ENCODE measurements at places on chromosomes 6 and 20.

- DNase-seq, result no peak
These were observed 37.5 kb upstream of the LCA5 start for GRCh38 chr6:79574630-79575225.

DNA sequence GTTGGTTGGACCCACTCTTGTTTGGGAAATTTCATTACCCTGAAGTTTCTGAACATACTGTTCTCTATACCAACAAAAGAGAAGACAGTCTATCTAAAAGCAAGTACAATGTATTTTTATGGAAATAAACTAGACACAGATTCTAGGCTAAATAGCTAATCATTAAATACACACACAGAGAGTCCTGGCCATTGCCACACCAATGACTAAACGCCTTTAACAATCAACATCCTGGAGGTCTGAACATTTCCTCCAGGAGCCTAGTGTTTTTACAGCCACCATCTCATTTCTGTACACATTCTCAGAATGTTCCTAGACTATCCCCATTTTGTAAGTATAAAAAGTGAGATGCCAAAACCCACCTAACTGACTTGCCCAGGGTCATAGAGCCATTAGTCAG, 141.6 kb upstream of the RREB1 start:
- DNase-seq, result no peak

DNA sequence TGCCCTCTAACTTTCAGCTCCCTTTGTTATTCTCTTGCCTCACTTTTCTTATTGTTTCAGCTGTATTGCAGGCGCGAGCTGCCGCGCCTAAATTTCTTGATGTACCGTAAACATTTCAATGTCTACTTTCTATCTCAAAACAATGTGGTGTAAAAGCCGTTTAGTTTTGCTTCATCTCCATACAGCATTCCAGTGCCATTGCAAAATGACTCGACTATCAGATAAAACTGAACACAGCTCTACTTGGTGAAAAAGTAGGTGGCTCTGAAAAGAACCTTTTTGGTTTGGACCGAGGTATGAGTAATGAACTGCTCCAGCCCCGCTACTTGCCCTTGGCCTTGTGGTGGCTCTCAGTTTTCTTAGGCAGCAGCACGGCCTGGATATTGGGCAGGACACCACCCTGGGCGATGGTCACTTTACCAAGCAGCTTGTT, 74.6 kb downstream of the OR2B2 start:
- no peak for DNase-seq

DNA sequence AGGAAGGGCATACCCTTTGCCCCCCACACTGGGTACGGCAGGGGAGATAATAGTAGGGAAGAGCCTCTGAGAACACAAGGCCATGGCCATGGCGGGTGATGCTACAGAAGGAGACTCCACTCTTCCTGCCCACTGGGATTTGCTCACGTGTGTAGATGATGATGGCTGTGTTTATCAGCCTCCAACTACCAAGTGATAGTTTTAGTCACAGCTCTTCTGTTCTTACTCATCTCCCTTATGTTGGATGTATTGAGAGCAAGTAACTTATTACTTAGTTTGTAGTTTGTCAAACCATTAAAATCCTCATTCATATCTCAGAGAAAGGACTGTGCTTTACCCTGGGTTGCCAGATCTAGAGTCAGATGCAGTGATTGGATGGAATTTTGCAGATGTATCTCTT, 66.0 kb downstream of the CDH26 start:
- no peak for DNase-seq

DNA sequence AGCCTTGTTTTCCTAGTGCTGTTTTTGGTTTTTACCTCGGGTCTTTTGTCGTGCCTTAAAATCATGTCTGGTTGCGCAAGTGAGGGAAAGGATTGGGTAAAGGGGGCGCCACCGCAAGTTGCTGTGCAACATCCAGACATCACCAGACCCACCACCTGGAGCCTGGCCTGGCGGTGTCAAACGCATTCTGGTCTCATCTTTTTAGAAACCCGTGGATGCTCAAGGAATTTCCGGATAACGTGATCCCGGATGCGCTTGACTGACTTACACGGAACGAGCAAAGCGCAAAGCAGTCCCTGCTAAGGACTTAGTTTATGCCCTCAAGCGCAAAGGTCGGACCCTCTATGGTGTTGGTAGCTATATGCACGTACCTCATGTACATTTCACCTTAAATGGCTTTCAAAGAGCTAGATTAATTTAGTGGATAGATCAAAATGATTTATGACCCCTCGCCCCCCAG, 105.2 kb downstream of the OR2B2 start:
- no peak for DNase-seq

DNA sequence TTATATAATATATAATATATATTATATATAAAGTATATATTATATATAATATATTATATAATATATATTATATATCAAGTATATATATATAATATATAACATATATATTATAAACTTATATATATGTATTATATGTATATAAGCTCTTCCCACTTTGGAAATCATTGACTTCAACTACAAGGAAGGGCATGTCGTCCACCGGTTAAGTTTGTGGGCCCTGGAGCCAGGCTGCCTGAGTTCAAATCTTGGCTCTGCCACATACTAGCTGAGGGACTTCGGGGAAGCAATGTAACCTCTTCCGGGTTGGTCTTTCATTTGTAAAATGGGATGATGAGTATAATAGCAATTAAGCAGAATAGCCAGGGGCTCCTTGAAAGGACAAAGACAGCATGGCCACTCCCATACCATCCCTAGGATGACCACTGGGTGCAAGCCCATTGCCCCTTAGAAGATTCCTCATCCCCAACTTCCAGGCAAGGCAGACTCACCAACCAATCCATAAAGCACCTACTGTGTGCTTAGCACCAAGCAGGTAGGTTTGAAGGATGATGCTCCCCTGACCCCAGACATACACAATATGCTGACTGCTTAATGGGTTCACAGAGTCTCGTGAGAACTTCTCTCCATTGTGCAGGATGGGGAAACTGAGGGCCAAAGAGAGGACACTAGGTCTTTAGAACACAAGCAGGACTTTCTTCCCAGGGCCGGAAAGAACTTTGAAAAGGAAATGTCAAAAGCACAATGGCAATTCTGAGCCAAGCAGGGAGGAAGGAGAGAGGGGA, 163.2 kb downstream of the MRPL14 start:
- DNase-seq, result no peak

DNA sequence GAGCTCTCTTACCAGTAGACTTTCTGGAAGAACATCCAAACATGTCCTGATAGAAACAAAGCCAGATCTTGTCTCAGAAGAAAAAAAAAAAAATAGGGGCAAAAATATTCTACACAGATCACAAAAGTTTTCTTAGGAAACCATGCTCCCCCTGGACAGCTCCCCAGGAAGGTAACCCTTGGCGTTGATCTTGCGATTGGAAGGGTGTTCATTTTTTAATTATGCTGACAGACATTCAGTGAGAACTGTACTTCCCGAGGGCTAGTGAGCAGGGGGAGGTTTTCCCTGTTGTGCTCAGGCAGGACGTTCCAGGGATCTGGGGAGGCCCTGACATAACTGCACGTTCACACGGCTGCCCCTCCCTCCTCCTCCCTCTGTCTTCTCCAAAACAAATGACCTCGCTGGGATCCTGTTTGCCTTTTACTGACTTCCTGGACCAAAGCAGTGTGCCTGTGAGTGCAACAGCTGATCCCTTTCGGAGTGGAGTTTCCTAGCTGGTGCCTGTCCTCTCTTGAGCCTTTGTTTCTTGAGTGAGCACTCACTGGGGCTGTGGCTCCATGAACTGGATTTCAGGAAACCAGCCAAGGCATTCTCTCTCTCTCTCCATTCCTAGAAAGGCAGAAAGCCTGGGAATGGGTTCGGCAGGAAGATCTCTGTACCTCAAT, 46.7 kb downstream of the MARCKS start:
- no peak for DNase-seq

DNA sequence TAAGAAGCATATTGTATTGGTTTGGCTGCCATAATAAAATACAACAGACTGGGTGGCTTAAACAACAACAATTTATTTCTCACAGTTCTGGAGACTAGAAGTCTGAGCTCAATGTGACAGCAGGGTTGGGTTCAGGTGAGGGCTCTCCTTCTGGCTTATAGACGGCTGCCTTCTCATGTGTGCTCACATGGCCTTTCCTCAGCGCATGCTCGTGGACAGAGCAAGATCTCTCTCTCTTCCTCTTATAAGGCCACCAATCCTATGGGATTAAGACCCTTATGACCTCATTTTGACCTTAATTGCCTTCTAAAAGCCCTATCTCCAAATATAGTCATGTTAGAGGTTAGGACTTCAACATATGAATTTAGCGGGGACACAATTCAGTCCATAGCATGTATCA, 32.4 kb upstream of the GFOD1 start:
- no peak for DNase-seq

- DNase-seq, result no peak
These were observed 168.9 kb downstream of the PHF3 start for GRCh38 chr6:63804381-63804956.

GRCh38 chr6:40520678-40521077, 66.5 kb downstream of the LRFN2 start:
- DNase-seq, result no peak

- DNase-seq, result no peak
These were observed 43.1 kb upstream of the NEDD9 start for GRCh38 chr6:11275598-11275997.

GRCh38 chr6:29909985-29910384, 32.3 kb upstream of the HLA-A start:
- no peak for DNase-seq

DNA sequence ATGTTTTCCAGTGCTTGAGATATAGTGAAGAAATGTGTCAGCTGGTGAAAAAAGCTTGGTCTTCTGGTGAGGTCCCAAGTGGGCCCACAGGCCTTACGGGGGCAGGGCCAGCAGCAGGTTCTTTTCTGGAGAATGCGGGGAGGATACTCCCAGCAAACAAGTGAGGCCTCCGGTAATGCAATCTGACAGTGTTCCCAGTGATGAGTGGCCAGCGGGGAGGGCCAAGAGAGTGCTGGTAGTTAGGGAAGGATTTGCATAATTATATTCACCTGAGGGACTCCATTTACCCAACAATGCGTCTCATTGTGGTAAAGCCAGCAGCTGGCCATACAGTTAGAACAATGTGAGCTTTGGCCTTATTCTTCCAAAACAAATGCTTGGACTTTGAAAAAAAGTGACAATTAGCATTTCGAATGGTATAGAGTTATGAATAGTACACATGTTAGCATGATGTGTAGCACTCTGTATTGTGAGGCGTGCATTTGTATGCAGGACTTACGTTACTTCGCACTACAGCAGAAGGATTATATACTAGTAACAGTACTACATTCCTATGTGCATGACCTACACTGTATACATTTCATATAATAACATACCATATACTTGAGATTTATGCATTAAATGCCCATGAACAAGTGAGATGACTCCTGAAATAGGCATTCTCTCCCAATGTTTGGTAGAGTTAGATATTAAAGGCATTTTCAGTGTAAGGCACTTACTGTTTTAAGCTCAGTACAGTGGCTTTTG, 69.8 kb downstream of the MYB start:
- DNase-seq, result no peak

- no peak for DNase-seq
These were observed 853.0 kb upstream of the EPHA7 start for GRCh38 chr6:94272327-94272726.

DNA sequence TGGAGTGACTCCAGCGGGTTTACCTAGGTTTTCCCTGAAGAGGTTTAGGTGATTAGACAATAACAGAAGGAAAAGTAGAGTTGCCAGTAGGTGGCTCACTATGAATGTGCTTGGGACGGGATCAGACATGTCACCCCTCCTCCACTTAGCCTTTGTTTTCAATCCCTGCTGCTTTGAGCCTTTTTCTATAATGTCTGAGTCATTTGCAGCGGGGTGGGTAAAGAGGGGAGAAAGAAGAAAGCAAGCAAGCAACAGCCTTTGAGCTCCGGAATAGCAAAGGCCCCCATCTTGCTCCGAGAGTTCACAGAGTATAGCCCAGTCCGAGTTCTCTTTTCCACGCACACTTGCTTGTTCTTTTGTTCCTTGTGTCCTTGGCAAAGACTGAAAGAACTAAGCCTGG, 129.1 kb downstream of the PACRG start:
- no peak for DNase-seq

- no peak for DNase-seq
These were observed 376.8 kb upstream of the RUNX2 start for GRCh38 chr6:44951253-44951747.

DNA sequence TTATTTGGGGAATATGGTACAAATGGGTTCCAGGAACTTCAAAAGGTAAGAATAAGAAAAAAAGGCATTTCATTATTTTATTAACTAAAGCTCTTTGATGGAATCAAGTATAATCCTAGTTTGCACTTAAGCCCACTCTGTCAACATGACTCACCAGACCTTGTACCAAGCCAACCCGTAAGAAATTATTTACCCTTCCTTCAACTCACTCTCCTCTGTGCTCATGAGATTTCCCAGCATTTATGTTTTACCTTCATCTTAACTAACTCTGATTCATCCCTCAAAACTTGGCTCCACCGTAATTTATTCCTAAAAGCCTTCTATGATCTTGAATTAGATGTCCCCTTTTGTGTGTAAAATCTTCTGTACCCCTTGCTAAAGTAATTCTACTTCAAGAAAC, 308.7 kb downstream of the PKHD1 start:
- no peak for DNase-seq

DNA sequence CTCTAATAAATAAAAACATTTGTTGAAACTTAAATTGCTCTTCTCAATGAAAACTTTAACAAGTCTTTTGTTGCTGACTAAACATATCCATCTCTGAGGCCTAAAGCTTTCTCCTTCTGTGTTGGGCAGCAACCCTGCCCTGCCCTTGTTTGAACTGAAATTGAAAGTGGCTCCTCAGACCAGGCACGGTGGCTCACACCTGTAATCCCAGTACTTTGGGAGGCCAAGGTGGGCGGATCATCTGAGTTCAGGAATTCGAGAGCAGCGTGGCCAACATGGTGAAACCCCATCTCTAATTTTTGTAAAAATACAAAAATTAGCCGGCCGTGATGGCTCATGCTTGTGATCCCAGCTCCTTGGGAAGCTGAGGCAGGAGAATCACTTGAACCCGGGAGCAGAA, 29.2 kb upstream of the GNRH2 start:
- no peak for DNase-seq

GRCh38 chr20:48287021-48287494, 501.8 kb upstream of the SULF2 start:
- DNase-seq, result no peak

GRCh38 chr6:110511401-110511800, 35.0 kb upstream of the SLC22A16 start:
- no peak for DNase-seq

- no peak for DNase-seq
These were observed 82.0 kb downstream of the PPP1R14C start for GRCh38 chr6:150224820-150225219.
